ENCODE measurements at places on chromosomes 2 and 18. TPM values are rescaled to one million over a fixed set of nuclear protein-coding genes. Genes with fewer than 3 reads are reported as not detected.

DNA sequence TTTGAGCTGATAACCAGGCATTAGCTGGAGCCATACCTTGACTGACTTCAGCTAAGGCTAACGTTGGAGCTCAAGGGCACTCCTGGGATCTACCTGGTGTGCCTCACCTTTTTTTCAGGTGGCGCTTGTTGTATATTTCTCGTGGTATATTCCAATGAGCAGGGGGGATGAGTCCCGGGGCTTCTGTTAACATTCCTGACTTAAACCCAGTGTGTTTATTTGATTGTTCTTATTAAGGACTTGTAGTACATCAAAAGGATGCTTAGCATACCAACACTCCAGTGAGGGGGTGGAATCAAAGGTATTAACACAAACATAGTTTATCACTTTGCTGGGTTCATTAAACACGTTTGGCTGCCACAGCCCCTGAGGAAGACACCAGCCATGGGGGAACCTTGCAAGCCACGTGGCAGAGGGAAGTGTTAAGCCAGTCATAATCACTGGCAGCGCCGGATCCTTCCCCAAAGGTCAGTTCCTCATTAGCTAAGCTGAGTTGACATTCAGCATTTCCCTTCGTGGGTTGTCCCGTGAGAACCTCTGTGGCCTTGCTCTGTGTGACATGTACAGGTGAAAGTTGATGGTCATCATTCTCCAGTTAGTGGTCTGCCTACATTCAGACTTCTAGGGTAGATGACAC, 119.5 kb upstream of the MCFD2 start:
- H3K4me1 ChIP-seq: peaks cover 24% of the 10 kb centered on the region
- peak overlapping the region; percentile 85 for H3K27ac ChIP-seq
- no peaks in the 10 kb centered on the region for H3K27me3 ChIP-seq

DNA sequence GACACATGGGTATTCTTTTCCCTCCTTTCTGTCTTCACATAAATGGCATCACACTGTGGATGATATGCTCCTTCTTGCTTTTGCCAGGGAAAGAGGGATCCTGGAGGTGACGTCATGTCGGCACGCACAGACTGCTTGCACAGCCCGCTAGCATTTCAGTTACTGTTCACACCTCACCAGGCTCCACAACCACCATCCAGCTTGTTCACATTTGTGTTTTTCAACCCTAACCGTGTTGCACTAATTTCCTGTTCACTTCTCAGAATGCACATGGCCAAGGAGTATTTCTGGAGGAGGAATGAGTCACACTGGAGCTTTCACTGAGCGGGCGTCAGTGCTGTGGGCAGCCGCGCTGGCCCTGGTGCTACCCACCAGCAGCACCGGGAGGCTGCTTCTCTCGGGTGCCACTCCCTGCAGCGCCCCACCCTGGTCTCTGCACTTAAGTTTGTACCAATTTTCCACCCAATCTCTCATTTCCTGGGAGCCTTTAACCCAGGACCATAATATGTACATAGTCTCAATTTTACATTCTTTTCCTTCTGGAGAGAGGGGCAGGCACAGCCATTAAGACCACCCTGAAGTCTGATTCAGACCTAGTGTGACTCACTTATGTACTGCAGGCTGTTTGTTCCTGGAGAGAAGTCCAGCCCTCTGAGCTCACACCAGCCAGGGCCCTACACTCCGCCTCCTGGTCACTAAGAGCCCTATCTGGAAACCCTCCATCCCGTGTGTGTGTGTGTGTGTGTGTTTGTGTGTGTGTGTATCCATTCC, 65.1 kb downstream of the MBP start:
- peak overlapping the region; percentile 59 for H3K27ac ChIP-seq
- no peaks in the 10 kb centered on the region for H3K27me3 ChIP-seq
- H3K4me1 ChIP-seq: no peaks in the 10 kb centered on the region
- no peak for DNase-seq
- no peak overlapping the region for H3K4me3 ChIP-seq

DNA sequence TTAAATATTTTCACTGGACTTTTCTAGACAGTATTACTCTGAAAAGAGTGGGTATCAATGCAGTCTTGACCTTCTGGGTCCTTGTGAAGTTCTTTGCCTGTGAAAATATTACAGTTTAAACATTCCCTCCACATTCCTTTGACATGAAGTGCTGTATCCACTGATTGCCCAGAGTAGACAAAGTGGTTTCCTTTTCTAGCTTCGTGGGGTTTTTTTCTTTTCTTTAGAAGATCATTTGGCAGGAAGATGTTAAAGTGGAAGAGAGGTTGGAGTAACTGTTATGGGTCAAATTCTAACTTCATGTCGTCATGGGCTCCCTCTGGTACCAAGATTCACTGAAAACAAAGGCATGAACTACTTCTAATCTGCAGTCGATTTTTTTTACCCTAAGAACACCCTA, 496.9 kb downstream of the EPHA4 start:
- H3K4me1 ChIP-seq: no peaks in the 10 kb centered on the region
- no peaks in the 10 kb centered on the region for H3K27me3 ChIP-seq
- H3K4me3 ChIP-seq: no peak overlapping the region
- H3K27ac ChIP-seq: no peak overlapping the region

Gene CCDC148
- 0.53 TPM for total RNA-seq

GRCh38 chr2:66576561-66577320, 141.8 kb downstream of the MEIS1 start:
- H3K27ac ChIP-seq: peak overlapping the region; percentile 9
- peak; percentile 20 for DNase-seq
- H3K27me3 ChIP-seq: peaks cover 5% of the 10 kb centered on the region
- H3K4me1 ChIP-seq: peaks cover 18% of the 10 kb centered on the region
- no peaks in the 10 kb centered on the region for H3K36me3 ChIP-seq

- no peaks in the 10 kb centered on the region for H3K27me3 ChIP-seq
- no peak overlapping the region for H3K4me3 ChIP-seq
- no peak overlapping the region for H3K27ac ChIP-seq
- no peaks in the 10 kb centered on the region for H3K36me3 ChIP-seq
- peaks cover 29% of the 10 kb centered on the region for H3K4me1 ChIP-seq
These were observed 110.8 kb downstream of the SETBP1 start for GRCh38 chr18:44791520-44791919.

Gene IL37
- total RNA-seq: not detected

DNA sequence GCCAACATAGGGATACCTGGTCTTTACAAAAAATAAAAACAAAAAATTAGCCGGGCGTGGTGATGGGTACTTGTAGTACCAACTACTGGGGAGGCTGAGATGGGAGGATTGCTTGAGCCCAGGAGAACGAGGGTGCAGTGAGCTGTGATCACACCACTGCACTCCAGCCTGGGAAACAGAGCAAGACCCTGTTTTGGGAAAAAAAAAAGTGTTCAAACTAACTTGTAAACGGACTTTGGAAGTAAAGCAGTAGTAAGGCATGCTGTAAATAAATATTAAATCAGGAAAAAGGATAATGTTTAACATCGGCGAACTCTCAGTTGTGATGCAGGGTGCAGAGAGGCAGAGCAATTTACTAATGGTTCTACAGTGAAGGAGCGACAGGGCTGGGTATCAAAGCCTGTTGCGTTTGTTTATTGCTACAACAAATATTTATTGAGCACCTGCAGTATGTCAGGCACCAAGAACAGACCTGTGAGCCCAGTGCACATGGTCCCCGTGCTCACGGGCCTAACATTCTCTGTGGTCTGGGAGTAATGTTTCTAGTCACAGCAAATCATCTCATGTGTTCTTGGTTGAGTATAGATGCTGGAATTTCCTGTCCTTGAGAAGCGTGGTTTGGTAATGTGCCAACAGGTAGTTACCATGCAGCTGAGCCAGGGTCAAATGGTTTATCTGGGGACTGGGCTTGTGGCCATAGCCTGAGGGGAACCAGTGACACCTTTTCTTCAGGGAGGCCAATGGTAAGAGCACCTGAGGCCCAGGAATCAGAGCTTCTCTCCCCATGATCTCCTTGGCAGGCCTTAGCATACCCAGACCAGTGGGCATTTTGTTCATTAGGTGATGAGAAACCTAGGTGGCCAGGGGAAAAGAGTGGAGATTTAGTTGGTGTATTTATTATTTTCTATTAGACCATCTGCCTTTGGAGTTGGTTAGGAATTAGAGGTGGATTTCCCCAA, 27.9 kb upstream of the GREB1 start:
- no peaks in the 10 kb centered on the region for H3K36me3 ChIP-seq
- no peak overlapping the region for H3K4me3 ChIP-seq
- DNase-seq: peak; percentile 57
- peak overlapping the region; percentile 61 for H3K27ac ChIP-seq
- no peaks in the 10 kb centered on the region for H3K27me3 ChIP-seq

DNA sequence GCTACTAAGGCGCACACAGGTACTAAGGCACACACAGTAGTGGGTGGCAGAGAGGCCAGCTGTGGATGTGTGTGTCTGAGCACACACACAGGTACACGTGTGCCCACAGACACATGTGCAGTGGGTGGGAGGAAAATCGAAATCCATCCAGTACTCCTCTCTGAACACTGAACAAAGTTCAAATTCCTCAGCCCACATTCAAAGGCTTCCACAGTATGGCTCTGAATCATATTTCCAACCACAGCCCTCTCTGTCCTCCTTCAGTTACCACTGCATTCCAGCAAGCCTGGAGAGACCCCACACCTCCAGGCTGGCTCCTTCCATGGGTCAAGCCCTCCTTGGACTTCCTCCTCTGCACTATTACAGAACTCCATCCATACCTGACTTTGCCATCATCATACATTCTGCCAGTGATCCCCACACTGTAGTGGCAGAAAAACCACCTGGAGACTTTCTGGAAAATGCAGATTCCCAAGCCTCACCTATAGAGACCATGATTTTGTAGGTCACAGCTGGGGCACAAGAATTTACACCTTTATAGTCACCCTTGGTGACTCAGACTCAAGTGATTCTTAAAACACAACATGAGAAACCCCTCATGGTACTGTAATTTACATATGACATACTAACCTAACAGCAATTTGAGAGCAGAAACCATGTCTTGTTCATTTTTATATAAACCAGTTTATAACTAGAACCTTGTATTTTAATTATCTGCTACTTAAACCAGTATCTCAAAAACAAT, 31.4 kb downstream of the EPG5 start:
- no peaks in the 10 kb centered on the region for H3K27me3 ChIP-seq
- H3K4me1 ChIP-seq: no peaks in the 10 kb centered on the region
- no peak overlapping the region for H3K4me3 ChIP-seq
- no peak for DNase-seq
- no peak overlapping the region for H3K27ac ChIP-seq

Gene LRRC30
- not detected for total RNA-seq

- no peak for DNase-seq
- H3K36me3 ChIP-seq: no peaks in the 10 kb centered on the region
- peaks cover 20% of the 10 kb centered on the region for H3K4me1 ChIP-seq
- H3K27me3 ChIP-seq: no peaks in the 10 kb centered on the region
- no peak overlapping the region for H3K4me3 ChIP-seq
- H3K27ac ChIP-seq: no peak overlapping the region
These were observed 193.7 kb upstream of the ID2 start for GRCh38 chr2:8488001-8488738.

DNA sequence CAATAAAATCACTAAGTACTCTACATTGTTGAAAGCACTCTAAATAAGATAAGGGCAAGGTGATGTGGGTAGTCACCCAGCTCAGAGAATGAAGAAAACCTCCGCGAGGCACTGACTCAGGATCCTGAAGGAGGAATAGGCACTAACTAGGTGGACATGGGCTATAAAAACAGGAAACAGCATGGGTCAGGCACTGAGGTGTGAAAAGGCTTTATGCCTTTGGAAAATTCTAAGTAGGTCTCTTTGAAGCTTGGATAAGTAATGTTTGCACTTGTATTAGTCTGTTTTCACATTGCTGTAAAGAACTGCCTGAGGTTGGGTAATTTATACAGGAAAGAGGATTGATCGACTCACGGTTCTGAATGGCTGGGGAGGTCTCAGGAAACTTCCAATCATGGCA, 161.6 kb downstream of the EPHA4 start:
- no peak overlapping the region for H3K4me3 ChIP-seq
- H3K27ac ChIP-seq: no peak overlapping the region
- DNase-seq: no peak
- H3K4me1 ChIP-seq: no peaks in the 10 kb centered on the region
- no peaks in the 10 kb centered on the region for H3K36me3 ChIP-seq
- no peaks in the 10 kb centered on the region for H3K27me3 ChIP-seq

GRCh38 chr18:72700961-72701710, 157.0 kb upstream of the CBLN2 start:
- no peak overlapping the region for H3K4me3 ChIP-seq
- no peak overlapping the region for H3K27ac ChIP-seq
- H3K4me1 ChIP-seq: no peaks in the 10 kb centered on the region
- no peak for DNase-seq
- no peaks in the 10 kb centered on the region for H3K27me3 ChIP-seq
- H3K36me3 ChIP-seq: no peaks in the 10 kb centered on the region

DNA sequence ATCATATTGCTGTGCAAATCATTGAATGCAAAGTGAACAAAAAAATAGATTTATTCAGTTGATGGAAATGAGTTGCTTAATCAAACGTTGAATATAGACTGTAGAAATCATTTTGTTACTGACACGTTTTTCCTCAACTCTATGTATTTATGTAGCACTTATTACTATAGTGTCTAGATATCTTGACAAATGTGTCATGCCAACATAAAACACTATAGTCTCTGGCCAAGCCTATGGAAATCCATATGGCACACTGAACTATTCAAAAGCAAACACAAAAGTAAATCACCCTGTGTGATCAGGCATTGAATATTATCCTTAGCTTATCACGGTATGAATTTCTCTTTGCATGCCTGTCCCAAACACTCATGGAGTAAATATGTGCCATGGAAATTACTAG, 131.3 kb downstream of the ZNF804A start:
- H3K4me3 ChIP-seq: no peak overlapping the region
- no peaks in the 10 kb centered on the region for H3K27me3 ChIP-seq
- DNase-seq: no peak
- H3K36me3 ChIP-seq: no peaks in the 10 kb centered on the region
- H3K4me1 ChIP-seq: no peaks in the 10 kb centered on the region
- no peak overlapping the region for H3K27ac ChIP-seq

- H3K27ac ChIP-seq: no peak overlapping the region
- H3K4me3 ChIP-seq: no peak overlapping the region
- no peaks in the 10 kb centered on the region for H3K4me1 ChIP-seq
- no peak for DNase-seq
These were observed 178.0 kb downstream of the ASXL3 start for GRCh38 chr18:33755931-33756560.

GRCh38 chr2:101981504-101981903, 10.3 kb upstream of the IL1R2 start:
- no peaks in the 10 kb centered on the region for H3K27me3 ChIP-seq
- no peak overlapping the region for H3K4me3 ChIP-seq
- H3K27ac ChIP-seq: no peak overlapping the region
- no peaks in the 10 kb centered on the region for H3K4me1 ChIP-seq

- H3K4me1 ChIP-seq: peaks cover 6% of the 10 kb centered on the region
- no peaks in the 10 kb centered on the region for H3K27me3 ChIP-seq
- no peak overlapping the region for H3K4me3 ChIP-seq
These were observed 47.8 kb downstream of the PHLPP1 start for GRCh38 chr18:62763101-62763521.

All from right lobe of liver (tissue), 6 donors.